ENCODE measurements at places on chromosomes 6 and 20.

- peak; percentile 87 for DNase-seq
Measured at GRCh38 chr6:145349950-145350510, 385.3 kb downstream of the EPM2A start.

- peak; percentile 16 for DNase-seq
Measured at GRCh38 chr6:151289399-151290007, 49.7 kb downstream of the AKAP12 start.

- no peak for DNase-seq
Measured at GRCh38 chr6:123089226-123089625, 93.2 kb downstream of the CLVS2 start.

DNA sequence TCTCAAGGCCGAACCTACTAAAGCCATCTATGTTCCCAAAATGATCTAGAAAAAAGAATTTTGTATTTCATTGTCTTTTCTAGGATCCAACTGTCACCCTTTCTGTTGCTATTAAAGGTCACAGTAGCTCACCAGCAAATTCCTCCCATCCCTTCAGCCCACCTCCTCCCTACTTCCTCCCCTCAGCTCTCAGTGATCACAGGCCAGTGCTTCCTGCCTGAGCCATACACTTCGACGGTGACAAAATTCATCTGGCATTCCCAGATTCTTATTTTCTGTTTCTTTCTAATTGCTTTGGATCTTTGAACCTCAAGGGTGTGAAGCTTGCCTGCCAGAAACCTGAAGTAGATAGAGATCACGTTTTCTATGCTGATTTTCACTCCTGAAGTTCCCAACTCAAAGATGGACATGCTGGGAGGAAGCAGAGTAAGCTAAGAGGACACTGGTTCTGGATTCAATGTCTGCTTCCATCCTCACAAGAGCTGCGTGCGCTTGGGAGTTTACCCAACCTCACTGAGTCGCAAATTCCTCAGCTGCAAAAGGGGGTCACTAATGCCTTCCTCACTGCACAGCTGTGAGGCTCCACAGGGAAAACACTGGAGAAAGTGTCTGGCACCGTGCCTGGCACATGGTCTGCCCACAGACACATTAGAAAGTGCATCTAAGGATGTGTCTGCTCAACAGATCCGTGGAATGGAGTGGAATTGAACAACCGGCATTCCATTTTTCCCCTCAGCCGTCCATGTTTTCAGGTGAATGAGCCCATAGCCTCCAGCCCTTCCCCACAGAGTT is 34.5 kb downstream of the MDGA1 start:
- no peak for DNase-seq

- DNase-seq, result no peak
Measured at GRCh38 chr20:38343311-38344106, 2.8 kb upstream of the LBP start.

GRCh38 chr6:6694368-6694780 is 105.9 kb downstream of the LY86 start:
- no peak for DNase-seq

GRCh38 chr6:20924911-20925543 is 390.8 kb downstream of the CDKAL1 start:
- no peak for DNase-seq

DNA sequence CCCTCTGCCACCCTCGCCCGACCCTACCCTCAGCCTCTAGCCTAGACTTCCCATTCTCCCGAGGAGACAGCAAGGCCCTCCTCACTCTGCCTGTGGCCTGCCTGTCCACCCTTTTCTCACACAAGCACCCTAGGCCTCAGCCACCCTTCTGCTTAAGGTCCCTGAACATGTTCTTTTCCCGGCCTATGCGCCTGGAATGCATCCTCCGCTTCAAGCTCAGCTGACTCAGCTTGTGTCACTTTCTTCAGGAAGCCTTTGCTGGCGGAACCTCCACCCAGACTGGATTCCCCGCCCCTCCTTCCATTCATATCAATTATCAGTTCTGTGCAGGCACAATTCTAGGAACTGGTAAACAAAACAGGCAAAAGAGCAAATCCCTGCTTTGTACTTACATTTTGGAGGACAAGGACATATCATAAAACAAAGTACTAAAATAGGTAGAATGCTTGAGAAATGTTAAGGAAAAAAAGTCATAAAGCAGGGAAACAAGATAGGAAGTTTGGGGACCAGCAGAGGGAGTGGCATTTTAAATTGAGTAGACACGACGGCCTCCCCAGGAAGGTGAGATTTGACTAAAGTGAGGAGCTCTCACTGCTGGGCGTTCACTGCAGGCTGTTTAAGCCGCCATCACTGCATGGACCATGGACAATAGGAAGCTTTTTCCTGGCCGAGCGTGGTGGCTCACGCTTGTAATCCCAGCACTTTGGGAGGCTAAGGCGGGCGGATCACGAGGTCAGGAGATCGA is 17.9 kb upstream of the SNHG17 start:
- no peak for DNase-seq

DNA sequence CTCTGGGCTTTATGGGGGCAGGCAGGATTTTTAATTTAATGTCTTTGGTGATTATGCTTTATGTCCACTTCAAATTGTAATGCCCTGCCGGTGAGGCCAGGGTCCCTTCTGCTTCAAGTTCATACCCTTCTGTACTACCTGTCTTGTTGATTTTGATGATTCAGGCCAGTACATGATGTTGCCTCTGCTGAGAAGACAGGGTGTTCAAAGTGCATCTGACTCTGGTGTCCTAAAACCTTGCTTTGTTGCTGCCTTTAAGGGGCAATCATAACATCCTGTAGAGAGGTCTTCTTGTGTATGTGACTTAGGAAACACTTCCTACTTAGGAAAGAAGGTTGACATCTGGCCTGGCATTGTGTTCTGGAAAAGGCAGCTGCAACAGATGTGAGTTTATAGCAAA is 113.2 kb downstream of the TMEM170B start:
- DNase-seq, result no peak

DNA sequence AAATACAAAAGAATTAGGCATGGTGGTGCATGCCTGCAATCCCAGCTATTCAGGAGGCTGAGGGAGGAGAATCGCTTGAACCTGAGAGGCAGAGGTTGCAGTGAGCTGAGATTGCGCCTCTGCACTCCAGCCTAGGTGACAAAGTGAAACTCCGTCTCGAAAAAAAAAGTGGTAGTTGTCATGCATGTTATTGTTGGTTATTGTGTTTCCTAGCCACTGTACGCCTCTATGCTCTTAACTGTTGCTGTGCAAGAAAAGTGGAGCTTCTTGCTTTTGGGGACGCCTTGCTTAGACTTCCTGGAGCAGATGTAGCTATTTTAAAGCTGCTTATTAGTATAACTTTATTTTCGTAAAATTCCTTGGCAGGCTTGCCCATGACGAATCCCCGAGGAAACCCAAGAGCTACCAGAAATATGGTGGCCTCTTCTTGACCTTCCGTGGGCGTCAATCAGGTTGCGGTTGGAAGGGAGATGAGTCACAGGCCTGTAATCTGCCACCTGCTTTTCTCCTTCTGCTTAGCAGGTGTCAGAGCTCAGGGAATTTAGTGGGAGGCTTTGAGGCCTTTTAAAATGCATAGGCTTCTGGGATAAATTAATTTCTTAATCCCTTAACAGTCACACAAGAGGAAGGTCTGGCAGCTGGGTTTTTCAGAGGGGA is 17.3 kb downstream of the GABRR2 start:
- DNase-seq, result peak; percentile 94

DNA sequence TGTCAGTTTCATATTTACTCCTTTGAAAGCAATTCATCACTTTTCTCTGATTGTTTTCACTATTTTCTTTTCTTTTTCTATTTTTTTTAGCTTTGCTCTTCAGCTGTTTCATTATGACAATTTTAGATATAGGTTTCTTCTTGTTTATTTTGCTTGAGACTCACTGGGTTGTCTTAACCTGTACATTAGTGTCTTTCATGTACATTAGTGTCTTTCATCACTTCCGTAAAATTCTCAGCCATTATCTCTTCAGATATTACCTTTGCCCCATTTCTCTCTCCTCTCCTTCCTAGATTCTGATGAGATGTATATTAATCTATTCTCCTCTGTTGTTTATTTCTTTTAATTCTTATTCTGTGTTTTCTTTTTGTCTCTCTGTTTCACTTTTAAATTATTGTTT is 14.5 kb upstream of the TBPL1 start:
- DNase-seq, result no peak

GRCh38 chr6:53766930-53767329 is 27.9 kb upstream of the LRRC1 start:
- no peak for DNase-seq

GRCh38 chr20:44683263-44684046 is 31.7 kb upstream of the CCN5 start:
- peak; percentile 90 for DNase-seq

- DNase-seq, result peak; percentile 69
Measured at GRCh38 chr6:20978151-20978614, 443.9 kb downstream of the CDKAL1 start.

DNA sequence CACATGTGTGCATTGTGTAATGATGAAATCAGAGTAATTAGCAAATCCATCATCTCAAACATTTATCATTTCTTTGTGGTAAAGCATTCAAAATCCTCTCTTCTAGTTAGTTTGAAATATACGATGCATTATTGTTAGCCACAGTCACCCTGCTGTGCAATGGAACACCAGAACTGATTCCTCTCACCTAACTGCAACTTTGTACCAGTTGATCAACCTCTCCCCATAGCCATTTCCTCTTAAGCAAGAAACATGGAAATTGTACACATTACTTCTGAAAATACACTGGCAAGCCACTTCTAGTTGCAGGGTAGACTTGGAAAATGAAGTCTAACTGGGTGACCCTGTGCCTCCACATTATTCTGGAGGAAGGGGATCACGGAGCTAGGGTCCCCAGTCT is 58.1 kb upstream of the ESR1 start:
- DNase-seq, result no peak

- DNase-seq, result no peak
Measured at GRCh38 chr6:72133324-72133723, 247.0 kb downstream of the RIMS1 start.

Measured in GM12865 (cell line).